ENCODE measurements at places on chromosomes 11 and 22. TPM values are rescaled to one million over a fixed set of nuclear protein-coding genes. Genes with fewer than 3 reads are reported as not detected.

Gene DLG2
- 158 TPM for total RNA-seq

Gene FAM227A
- total RNA-seq: 9.2 TPM

Gene ST14
- total RNA-seq: 0.46 TPM

Gene UCP2
- 8.8 TPM for total RNA-seq

Gene CYP2D6
- 4.2 TPM for total RNA-seq

Gene UCP3
- 1.8 TPM for total RNA-seq

Gene AIFM3
- 27.5 TPM for total RNA-seq

Data from diencephalon (tissue), 1 donor.